Epithelial cell of proximal tubule (primary cell): ENCODE measurements at places on chromosomes 1 and 21.

GRCh38 chr1:75632350-75632949, 21.5 kb upstream of the SLC44A5 start:
- no peak for DNase-seq

DNA sequence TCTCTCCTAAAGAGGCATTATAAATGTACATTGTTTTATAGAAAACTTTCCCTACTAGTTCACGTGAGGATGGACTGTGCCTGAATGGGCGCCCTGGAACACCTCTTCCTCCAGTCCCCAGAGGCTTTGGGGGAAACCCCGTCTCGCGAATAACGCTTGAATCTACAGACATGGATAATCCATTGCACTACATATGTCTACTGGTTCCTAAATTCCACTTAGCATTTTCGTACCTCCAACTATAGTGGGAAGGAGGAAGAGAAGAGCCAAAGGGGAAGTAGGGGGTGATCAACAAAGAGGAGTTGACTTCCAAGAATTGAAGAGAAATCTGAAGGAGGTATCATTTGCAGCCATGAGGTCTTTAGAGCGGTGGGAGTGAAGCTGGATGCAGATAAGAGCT, 11.1 kb downstream of the BARHL2 start:
- DNase-seq: no peak

DNA sequence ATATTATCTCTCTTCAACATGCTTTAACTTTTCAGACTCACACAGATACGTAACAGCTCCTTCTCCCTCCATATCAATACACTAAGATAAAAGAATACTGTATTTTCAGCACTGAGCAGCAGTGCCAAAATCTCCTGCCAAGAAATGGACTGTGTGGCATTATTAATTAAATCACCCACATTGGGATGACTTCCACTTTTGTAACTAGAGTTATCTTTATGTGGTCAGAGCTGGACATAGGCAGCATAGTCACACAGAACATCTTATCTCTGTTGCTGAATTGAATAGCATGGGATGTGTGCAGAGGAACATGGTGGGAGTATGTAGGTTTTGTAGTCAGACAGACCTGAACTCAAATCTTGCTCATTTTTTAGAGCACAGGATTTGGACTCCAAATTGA, 41.4 kb upstream of the CACYBP start:
- no peak for DNase-seq

DNA sequence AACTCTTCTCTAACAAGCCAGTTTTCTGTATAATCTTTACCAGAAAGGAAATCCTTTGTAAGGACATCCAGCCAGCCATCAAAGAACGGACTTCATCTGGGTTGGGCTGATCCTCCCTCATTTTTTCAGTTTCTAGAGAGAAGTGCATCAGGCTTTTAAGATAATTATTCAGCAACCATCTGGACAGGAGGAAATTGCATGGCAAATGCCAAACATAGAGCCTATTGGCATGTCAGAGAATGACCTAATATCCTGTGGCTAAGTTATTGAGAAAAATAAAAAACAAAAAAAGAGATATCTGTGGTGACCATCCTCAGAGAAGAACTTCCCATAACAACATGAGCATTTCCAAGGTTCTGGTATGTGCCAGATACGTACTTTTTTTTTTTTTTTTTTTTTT, 74.9 kb upstream of the BEND5 start:
- no peak for DNase-seq

DNA sequence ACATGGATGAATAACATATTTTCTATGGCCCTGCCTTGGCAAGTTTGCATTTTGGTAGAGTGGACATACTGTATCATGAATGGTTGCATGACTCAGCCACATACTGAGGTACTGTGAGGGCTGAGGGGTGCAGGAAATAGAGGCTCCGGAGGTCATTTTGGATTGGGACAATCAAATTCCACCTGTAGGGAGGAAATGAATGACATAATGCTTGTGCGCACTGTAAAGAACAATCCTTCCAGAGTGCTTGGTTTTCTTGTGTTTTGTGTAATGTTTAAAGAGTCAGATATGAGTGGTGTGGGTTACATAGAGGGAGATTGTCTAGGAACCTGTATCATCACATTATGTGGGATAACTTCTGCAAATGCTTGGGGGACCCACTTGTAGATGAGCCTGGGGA, 329.9 kb upstream of the PROX1 start:
- DNase-seq: no peak

- no peak for DNase-seq
These were observed at the start of gene HTR1D for GRCh38 chr1:23217421-23218115. TSS of gene HTR1D (minus strand) at chr1:23217502. CDS start at chr1:23194219, 23,283 bp downstream.

- no peak for DNase-seq
These were observed 43.2 kb downstream of the CNN3 start for GRCh38 chr1:94883691-94884090.

- no peak for DNase-seq
These were observed at the start of gene NUP210L for GRCh38 chr1:154154534-154155191. TSS of gene NUP210L (minus strand) at chr1:154155073.

GRCh38 chr1:152806576-152806975, at the start of gene LCE1C:
TSS of gene LCE1C (minus strand) at chr1:152806651. CDS start at chr1:152805478, 1,173 bp downstream.
- no peak for DNase-seq

DNA sequence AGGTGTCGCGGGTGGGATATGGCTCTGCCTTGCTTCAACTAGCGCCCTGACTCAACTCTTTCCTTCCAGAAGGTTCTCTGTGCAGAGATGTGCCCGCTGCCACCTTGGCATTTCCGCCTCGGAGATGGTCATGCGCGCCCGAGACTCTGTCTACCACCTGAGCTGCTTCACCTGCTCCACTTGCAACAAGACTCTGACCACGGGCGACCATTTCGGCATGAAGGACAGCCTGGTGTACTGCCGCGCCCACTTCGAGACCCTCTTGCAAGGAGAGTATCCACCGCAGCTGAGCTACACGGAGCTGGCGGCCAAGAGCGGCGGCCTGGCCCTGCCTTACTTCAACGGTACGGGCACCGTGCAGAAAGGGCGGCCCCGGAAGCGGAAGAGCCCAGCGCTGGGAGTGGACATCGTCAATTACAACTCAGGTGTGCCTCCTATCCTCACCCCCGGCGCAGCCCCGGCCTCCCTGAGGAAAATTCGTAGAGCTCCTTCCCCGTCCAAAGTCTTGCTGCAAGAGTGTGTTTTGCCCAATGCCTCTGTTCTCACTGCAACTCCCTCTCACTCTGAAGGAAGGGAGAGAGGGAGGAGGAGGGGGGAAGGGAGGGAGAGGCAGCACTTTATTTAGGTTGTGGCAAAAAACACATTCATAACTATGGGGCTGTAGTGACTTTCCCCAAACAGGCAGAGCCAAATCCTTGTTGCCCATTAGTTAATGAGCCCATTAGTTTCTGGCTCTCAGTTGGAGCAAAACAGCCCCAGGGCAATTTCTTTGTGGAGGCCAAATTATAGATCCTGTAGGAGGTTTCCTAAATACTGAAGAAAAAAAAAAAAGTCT, 4.3 kb downstream of the LHX9 start:
- no peak for DNase-seq

GRCh38 chr1:8763888-8764287, 53.6 kb downstream of the RERE start:
- no peak for DNase-seq

- no peak for DNase-seq
These were observed 33.5 kb upstream of the TARBP1 start for GRCh38 chr1:234512451-234512861.

- no peak for DNase-seq
These were observed 9.0 kb upstream of the SH3GLB1 start for GRCh38 chr1:86695400-86695799.

DNA sequence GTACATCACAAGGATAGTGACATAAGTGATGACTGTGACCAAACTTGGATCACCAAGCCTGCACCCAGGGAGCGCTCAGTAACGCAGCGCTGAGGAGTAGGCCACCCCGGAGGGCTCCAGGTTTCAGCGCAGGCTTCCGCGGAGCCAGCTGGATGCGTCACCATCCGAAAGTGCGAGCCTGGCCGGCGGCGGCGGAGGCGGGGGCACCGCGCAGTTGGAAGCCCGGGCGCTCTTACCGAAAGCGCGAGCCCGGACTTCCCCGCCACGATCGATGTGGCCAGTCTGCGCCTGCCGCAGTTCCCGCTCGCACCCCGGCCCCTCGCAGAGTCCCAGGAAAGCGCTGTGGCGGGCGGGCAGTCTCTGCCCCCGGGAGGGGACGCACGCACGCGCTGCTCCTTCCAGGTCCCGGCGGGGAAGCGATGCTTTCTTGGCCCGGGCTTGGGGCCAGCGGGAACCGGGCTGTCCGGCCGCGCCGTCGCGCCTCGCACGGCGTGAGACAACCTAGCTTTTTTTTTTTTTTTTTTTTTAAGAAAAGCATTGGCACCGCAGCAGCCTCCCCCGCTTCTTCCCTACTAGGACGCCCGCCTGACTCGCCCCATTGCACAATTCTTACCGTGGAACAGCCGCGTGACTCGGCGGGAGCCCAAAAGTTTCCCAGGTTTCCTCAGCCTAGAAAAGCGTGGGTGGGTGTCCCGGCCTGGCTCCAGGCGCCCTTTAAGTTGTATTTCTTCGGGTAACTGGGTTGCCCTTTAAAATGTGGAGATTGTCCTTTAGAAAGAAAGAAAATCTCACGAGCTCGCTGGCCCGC, 36.4 kb upstream of the JAK1 start:
- no peak for DNase-seq

DNA sequence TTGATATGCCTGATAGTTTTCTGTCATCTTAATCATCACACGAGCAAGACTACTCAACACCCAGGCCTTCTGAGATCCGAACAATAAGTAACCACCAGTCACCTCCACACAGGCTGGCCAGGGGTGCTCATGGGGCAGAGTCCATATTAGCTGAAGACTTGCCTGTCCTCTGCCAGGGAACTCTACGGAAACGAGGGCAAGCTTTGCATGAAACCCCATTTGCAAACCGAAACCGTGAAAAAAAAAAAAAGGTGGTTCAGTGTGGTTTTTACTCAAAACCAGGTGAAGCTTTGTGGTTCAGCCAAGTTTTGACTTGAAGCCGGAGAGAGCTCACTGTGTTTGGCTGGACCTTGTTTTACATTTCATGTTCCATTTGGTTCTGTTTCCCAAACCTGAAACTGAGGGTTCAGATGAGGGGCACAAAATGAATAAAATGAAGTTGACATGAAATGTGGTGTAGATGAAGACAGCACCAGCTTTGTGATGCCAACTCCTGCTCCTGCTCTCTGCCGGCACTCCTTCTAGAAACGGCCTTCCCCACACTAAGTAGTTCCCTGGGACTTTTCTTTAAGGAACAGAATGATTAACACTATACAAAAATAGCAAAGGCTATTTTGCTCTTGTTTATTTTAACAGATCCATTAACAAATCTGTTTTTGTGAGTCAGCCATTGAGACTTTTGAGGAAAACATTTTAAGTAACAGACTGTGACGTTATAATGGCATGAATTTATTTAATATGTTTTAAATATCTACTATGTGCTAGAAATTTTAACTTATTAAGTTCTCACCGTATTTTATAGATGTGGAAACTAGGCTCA, 74.7 kb downstream of the RUNX1 start:
- peak; percentile 36 for DNase-seq

- DNase-seq: no peak
These were observed 180.9 kb downstream of the PRDM16 start for GRCh38 chr1:3249631-3250501.

GRCh38 chr1:65209005-65209885, 61.2 kb downstream of the AK4 start:
- no peak for DNase-seq

DNA sequence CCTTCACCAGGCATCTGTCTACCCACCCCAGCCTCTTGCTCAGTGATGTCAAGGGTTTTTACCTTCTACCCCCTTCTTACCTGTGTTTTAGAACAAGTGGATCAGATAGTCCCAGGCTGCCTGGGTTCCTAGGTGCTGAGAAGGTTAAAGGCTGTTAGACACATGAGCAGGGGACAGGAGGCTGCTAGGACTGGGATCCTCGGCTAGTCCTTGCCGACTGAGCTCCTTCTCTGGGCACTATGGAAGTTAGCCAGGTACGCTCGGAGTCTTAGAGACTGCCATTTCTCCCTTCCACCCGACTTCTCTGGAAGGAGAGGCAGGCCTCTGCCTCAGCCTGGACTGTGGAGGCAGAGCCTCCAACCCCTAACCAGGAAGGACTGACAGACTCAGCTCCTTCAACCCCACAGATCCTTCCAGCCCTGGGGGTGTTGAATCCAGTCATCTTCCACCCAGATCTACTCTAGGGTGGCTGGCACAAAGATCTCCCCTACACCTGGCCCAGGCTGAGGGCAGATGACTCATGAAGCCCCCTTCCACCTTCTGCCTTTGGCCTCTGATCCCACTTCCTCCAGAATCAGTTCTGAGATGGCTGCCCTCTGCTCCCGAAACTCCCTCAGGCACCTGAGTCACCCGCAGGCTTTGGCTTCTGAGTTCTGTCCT, at the start of gene DYNLT4:
Gene DYNLT4 (minus strand): TSS at position 648 of the 660 bp plus-strand sequence. CDS start 683 bp downstream, outside the sequence.
- DNase-seq: no peak

GRCh38 chr1:226973371-226973897, 33.3 kb downstream of the COQ8A start:
- DNase-seq: no peak

GRCh38 chr1:90504509-90504908, 212.6 kb downstream of the BARHL2 start:
- DNase-seq: no peak

GRCh38 chr1:151472856-151473731, 13.8 kb upstream of the POGZ start:
- no peak for DNase-seq

DNA sequence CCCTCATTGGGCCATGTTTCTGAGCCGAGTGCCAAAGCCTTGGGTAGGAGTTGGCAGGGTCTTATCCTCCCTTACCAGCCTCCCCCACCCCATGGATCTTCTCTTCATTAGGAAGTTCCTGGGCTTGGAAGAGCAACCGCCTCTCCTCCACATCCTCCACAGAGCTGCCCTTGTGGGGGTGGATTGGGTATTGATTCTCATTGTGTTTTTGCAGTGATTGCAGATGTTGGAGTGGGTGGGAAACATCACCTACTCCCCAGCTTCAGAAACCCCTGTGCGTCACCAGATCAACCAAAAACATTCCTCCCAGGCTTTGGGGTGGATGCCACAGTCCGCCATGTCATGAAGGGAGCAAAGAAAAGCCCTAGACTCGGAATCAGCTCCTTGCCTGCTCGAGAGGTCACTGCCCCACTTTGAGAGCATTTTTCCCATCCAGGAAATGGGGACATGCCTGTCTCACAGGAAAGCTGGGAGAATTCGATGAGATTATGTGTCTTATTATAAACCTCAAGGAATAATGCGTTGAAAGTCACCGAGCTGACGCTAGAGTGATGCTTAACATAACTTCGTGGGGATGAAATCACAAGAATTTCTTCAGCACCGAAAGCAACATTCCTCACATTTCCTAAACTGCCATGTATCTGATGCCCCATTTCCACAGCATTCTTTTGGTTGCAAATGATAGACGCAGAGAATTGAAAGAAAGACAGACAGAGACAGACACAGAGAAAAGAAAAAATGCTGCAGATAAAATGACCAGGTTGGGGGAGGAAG, 44.7 kb upstream of the ZBTB40 start:
- no peak for DNase-seq

- DNase-seq: no peak
These were observed 39.8 kb downstream of the RGS13 start for GRCh38 chr1:192675716-192676115.
